ENCODE measurements at places on chromosomes 5 and 9.

- no peak for DNase-seq
Measured at GRCh38 chr9:16689351-16689938, 181.0 kb downstream of the BNC2 start.

- peak; percentile 82 for DNase-seq
Measured at GRCh38 chr9:115117999-115118878, at the start of gene TNC. Gene TNC (minus strand): TSS chr9:115118157. CDS start chr9:115091018, 27,139 bp downstream.

GRCh38 chr5:122101636-122102285, 23.7 kb upstream of the LOX start:
- peak; percentile 51 for DNase-seq

GRCh38 chr9:129253803-129254381, 75.8 kb upstream of the IER5L start:
- DNase-seq = peak; percentile 25

DNA sequence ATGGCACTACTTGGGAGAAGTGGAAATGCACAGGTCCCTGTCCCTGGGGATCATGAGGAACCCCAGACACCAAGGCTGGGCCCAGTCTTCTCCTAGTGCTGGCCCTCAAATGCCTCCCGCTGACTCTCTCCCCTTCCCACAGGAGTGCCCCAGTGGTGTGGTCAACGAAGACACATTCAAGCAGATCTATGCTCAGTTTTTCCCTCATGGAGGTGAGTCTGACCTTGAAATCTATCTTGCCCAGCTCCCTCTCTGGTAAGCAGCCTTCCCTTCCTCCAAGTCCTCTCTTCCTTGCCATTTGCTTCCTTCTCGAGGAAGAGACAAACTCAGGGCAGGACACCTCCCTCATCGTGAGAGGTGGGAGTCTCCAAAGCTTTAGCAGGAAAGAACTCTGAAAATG, 63.3 kb upstream of the GABRP start:
- no peak for DNase-seq

GRCh38 chr5:95392593-95393182, 1.5 kb downstream of the FAM81B start:
- DNase-seq = no peak

GRCh38 chr5:73311291-73312110, 137.1 kb downstream of the FOXD1 start:
- peak; percentile 80 for DNase-seq

GRCh38 chr5:82163452-82164175, 114.5 kb downstream of the RPS23 start:
- DNase-seq = no peak

- no peak for DNase-seq
Measured at GRCh38 chr5:52754051-52754450, 33.7 kb upstream of the ITGA1 start.

DNA sequence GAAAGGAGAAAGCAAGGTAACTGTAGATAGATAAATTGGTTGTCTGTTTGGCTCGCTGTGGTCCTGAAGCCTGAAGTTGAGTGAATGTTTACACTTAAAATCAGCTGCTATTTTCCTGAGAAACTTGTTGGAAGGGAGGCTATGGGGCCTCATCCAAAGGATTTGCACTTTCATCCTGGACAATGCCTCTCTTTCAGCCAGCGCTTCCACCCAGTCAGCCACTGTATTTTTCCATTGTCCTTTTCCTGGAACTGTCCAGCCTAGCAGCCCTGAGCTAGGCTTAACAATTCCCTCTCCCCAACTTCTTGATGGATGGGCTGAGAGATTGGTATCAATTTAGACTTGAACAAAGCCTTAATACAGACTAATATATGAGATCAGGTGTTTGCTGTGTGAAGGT, 429.2 kb downstream of the DMAC1 start:
- DNase-seq = no peak

DNA sequence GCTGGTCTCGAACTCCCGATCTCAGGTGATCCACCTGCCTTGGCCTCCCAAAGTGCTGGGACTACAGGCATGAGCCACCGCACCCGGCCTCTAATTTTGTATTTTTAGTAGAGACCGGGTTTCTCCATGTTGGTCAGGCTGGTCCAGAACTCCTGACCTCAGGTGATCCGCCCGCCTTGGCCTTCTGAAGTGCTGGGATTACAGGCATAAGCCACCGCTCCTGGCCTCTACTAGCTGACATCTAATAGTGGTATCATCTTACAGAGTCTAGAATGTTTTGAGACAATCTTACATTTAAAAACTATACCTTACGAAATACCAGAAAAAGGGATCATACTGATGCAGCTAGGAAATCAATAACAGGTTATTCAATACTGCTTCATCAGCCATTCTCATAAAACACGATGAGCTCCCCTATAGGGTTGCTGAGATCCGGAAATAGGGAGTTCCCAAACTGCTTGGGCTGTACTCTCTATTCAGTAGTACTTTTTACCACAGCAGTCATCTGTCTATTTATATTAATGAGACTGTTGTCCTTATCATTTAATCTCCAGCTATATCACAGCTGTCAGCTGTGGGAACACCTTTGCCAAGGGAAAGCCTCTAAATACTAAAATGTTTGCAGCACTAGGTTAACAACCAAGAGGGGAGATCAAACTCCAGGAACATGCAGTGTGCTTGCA, 8.1 kb upstream of the UBE2D2 start:
- no peak for DNase-seq

- no peak for DNase-seq
Measured at GRCh38 chr5:113450462-113450861, 15.7 kb upstream of the TSSK1B start.

- no peak for DNase-seq
Measured at GRCh38 chr9:98950262-98950661, 6.6 kb downstream of the COL15A1 start.

GRCh38 chr9:76475686-76476085, 16.7 kb downstream of the GCNT1 start:
- no peak for DNase-seq

DNA sequence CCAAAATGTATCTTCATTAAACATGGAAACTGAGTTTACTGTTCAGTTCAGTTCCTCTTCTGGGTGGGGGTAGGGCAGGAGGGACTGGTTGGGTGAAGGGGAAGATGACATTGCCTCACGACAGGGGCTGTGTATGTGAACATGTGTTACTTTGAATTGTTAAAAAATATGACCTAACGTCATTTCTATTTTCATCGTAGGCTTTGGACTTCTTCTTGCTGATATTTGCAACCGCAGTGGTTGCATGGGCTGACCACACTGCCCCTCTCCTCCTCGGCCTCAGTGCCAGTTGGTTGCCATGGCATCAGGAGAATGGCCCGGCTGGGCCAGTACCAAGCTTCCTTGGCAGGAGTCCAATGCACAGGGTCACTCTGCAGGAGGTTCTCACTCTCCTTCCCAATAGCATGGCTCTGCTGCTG, 41.5 kb downstream of the HACD4 start:
- no peak for DNase-seq

- no peak for DNase-seq
Measured at GRCh38 chr5:135491552-135492318, 39.6 kb upstream of the TIFAB start.

DNA sequence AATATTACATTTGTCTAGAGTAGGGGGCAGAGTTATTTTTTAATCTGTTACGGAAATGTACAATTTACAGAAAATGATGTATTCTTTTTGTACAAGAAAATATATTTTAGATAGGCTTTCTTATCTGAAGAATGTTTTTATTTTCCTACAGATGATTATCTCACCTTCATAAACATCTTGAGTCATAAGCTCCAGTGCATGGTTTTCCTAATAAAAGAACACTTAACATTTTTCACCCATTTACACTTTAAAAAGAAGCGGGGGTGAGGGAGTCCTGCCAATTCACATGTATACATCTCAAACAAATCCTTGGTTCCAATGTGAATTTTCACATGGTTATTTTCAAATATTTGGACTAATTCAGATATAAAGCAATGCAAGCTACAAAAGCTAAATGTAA, 85.0 kb downstream of the MLLT3 start:
- no peak for DNase-seq

- no peak for DNase-seq
Measured at GRCh38 chr5:122863240-122863639, 17.8 kb downstream of the SNX24 start.

- no peak for DNase-seq
Measured at GRCh38 chr5:175829813-175830585, 41.4 kb upstream of the CPLX2 start.

- peak; percentile 42 for DNase-seq
Measured at GRCh38 chr5:103224118-103224893, 34.3 kb upstream of the MACIR start.

GRCh38 chr9:128733256-128733655, 9.3 kb upstream of the ZDHHC12 start:
- DNase-seq = peak; percentile 45

DNA sequence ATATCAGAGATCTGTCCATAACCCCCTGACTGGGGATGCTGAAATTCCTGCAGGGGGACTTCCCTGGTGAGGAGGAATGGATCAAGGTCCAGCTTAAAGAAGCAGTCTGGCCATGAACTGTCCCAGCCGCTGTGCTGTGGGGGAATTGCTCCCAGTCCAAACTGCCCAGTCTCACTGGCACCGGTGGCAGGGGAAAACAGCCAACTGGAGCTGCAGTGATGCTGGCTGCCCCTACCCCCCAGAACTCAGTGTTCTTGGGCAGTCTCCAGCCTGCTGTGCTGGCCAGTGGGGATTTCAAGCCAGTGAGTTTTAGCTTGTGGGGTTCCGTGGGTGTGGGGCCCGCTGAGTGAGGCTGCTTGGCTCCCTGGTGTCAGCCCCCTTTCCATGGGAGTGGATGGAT, 306.5 kb upstream of the RPS23 start:
- DNase-seq = no peak

DNA sequence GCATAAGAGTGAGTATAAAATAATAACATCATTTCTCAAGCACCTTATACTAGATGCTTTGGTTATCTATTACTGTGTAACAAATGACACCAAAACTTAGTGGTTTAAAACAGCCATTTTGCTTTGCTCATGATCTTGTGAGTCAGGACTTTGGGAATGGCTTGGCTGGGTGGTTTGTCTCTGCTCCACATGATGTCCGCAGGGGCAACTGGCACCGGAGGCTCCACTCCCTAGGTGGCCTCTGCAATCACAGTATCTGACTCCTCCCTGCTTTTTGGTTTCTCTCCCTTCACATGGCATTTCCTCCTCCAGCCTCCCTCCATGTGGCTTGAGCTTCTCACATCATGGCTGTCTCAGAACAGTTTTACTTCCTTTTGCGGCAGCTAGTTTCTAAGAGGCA, 259.5 kb downstream of the GAS1 start:
- DNase-seq = no peak

DNA sequence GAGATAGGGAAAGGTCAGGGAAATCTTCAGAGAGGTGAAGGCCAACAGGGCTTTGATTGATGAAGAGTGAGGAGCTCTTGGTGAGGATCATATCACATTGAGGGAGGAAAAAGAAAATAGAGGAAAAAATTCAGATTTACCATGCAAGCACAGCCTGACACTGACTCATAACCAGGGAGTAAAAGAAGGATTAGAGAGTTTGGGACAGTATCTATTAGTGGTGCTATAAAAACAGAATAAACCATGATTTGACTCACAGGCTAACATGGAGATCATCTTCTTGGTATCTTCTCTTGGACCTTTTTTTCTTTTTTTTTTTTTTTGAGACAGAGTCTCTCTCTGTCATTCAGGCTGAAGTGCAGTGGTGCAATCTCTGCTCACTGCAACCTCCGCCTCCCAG, 44.4 kb downstream of the MUSK start:
- DNase-seq = peak; percentile 69

DNA sequence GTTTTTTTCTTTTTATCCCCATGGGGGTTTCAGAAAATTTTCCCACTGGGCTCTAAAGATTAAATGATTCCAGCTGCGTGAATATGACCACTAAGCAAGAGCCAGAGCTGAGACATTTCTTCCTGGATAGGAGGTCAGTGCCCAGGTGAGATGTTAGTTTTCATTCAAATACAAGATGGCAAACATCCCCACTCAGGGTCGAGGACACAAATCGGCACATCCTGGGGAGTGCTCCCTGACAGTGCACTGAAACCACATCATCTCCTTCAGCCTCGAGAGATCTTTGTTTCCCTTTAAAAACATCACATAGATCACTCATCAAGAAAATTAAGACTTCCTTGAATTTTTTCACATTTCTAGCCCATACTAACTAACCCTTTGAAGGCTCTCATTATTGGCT, 273.2 kb upstream of the PANK3 start:
- DNase-seq = no peak

GRCh38 chr5:136957428-136957827, 541.7 kb downstream of the SPOCK1 start:
- DNase-seq = no peak

- no peak for DNase-seq
Measured at GRCh38 chr5:167546270-167546669, 745.2 kb upstream of the WWC1 start.

DNA sequence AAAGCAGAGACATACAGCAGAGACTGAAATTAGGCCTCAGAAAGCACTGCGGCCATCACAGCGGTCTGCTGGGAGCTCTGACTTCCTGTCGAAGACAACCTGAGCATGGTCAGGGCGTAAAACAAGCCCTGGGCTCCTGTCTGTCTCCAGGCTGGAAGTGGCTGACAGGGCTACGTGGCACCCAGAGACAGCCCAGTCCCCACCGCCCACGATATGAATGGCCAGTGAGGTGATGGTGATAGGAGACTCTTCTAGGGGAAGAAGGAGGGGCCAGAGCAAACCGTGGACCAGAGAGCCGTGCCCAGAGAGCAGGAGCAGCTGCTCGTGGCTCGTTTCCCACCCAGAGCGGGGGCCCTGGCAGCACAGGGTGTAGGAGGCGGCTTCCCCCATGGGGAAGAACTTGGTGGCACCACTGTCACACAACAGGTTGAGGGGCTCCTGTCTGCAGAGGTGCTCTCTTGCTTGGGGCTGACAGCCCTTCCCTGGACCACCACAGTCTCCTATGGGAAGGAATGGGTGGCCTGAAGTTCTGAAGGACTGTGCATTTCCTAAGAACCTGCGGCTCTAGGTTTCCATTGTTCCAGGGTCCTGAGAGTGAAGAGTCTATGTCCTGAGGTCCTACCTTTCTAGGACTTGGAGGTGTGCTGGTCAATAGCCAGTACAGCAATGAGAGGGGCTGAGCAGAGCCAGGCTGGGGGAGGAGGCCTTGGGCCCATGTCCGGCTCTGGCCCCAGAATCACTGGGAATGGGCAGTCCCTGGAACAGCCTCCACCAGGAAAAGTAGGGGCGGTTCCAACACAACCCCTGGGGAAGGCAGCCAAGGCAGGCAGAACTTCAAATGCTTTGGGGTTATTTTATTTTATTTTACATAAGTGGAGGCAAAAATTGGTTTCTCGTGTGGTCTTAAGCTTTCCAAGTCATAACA, 56.4 kb downstream of the BARX1 start:
- no peak for DNase-seq

DNA sequence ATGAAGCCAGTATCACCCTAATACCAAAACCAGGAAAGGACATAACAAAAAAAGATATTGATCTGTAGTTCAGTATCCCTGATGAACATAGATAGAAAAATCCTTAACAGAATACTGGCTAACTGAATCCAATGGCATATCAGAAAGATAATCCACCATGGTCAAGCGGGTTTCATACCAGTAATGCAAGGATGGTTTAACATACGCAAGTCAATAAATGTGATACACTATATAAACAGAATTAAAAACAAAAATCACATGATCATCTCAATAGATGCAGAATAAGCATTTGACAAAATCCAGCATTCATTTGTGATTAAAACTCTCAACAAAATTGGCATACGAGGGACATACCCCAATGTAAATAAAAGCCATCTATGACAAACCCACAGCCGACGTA, 110.9 kb downstream of the AOPEP start:
- DNase-seq = no peak

Measured in stromal cell of bone marrow (primary cell).